ENCODE measurements at places on chromosomes 2 and 18.

DNA sequence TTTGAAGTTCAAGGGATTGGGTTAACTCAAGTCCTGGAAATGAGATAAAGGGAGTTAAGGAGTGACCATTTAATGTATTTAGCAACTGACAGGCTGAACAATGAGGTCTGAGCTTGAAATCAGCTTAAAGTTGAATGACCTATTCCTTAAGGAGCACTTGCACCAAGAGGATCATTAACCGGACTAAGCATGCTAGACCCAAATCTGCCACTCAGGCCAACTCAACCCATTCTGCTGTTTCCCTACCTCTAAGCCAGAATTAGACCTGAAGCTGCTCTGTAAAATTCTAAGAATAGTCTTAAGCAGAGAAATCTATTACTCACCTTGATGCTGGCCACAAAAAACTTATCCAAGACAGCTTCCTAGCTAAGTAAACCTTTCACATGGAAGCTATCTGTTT lies 59.8 kb downstream of the SPRED2 start:
- DNase-seq = no peak

DNA sequence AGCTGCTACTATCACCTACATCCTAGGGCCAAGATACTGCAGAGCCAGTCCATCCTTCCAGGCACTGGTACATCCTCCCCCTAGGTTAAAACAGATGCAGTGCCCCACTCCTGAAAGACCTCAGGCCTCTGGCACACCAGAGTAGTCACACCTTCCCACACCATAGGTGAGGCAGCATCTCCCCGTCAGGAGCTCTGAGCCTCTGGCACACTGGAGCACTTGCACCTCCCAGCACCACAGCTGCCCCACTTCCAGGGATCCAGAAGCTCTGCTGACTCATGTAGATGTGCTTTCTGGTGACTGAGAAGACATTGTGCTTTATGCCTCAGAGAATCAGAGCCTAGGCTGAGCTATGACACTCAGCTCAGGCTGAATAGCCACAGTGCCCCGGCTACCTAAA lies 138.4 kb upstream of the COL3A1 start:
- no peak for DNase-seq

GRCh38 chr2:120794716-120795115 lies 59.0 kb downstream of the GLI2 start:
- DNase-seq = no peak

DNA sequence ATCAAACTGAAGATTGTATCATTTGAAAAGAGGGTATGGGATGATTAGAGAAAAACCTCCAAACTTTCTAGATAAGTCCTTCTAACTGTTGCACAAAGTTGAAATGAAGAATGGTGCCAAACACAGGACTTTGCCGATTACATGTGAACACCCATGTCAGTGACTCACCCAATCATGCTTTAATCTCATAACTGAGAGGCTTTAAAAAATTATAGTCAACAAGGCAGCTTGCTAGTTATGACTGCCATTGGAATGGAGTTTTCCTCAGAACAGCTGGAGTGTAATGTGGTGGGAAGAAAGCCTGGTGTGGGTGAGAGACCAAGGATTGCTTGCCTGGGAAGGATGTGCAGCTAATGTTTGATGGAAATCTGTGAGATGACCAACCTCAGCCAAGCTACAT lies 98.2 kb upstream of the ALPP start:
- DNase-seq = no peak

DNA sequence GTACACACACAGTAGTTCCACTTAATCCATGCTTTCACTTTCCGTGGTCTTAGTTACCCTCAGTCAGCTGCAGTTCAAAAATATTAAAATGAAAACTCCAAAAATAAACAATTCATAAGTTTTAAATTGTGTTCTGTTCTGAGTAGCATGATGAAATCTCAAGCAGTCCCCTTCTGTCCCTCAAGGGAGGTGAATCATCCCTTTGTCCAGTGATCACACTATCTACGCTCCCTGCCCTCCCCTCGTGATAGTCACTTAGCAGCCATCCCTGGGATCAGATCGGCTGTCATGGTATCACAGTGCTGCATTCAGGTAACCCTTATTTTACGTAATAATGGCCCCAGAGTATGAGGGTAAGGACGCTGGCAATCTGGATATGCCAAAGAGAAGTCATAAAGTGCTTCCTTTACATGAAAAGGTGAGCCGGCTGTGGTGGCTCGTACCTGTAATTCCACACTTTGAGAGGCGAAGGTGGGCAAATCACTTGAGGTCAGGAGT lies 5.8 kb upstream of the RTN4 start:
- DNase-seq = no peak
